CD4-positive, alpha-beta T cell treated with Interleukin-15 for 4 hours (primary cell): ENCODE measurements at places on chromosomes 7 and 10.

GRCh38 chr7:106050002-106050745, 61.9 kb downstream of the SYPL1 start:
- DNase-seq: no peak

DNA sequence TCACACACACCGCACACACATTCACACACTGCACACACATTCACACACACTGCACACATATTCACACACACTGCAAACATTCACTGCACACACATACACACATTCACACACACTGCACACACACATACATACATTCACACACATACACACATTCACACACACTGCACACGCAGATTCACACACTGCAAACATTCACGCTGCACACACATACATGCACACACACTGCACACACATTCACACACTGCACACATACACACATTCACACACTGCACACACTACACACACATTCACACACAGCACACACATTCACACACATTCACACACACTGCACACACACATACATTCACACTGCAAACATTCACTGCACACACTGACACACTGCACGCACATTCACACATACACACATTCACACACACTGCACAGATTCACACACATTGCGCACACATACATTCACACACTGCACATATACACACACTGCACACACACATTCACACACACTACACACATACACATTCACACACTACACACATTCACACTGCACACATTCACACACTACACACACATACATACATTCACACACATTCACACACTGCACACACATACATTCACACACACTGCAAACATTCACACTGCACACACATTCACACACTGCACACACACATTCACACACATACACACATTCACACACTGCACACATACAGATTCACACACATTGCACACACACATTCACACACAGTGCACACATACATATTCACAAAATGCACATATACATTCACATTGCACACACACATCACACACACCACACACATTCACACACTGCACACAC, 325.1 kb downstream of the PTPRN2 start:
- no peak for DNase-seq

DNA sequence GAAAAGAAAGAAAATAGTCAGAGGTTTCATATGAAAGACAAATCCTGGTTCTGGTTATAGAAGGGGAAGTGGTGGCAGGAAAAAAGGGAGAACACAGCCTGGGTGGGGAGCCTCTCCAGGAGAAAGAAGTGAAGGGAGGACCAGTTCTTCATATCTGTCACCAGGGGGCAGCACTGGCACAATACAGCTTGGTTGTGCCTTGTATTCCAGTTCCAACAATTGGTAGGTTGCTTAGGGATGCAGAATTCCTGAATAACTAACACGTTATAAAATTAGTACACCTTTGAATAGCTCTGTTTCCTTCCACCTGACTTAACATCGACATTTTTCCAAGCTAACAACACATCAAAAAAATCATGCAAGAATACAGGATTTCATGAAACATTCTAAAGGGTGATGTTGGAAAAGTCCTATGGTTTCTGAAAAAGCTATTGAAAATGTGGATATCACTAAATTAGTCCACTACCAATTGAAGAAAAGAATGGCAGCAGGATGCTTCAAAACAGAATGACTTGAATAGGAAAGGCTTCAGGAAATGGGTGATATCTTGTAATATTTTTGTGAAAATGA, 52.9 kb downstream of the CYP26A1 start:
- no peak for DNase-seq

DNA sequence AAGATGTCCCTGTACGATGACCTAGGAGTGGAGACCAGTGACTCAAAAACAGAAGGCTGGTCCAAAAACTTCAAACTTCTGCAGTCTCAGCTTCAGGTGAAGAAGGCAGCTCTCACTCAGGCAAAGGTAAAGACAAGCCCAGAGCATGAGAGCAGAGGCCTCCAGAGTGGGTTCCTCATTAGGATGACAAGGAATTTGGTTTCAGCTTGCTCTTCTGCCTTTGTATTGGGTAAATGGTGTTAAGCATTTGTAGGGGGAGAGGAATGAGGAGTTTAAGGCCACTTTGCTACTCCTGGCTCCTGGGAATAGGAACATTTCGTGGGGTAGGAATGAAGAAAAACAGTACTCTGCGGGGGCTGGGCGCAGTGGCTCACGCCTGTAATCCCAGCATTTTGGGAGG, 8.2 kb downstream of the RBM17 start:
- DNase-seq: no peak

DNA sequence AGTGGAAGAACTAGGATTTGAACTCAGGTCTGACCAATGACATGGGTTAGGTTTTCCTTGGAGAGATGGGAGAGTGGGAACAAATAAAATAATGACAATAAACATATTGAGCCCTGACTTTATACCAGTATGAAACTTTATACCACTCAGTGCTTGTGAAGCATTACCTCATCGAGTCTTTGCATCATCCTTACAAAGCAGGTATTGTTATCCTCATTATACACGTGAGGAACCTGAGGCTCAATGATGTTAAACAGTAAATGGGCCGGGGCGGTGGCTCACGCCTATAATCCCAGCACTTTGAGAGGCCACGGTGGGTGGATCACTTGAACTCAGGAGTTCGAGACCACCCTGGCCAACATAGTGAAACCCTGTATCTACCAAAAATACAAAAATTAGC, 47.7 kb downstream of the HHEX start:
- no peak for DNase-seq

DNA sequence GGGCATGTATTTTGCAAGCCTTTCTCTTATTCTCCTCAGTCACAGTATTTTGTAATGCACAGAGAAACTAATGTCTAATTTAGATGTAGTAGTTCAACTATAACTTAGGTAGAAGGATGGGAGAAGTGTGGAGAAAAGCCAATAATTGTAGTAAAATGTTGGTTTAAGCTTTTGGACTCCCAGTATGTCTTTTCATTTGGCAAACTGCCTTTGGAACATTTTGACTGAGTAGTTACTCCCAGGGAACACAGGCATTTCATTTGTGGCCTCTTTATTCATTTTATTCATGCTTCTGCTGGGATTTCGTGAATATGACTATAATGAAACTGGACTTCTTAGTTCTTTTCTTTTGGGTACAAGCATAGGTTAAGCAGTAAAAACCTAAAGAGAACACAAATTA, 79.0 kb downstream of the EXOC4 start:
- DNase-seq: no peak
